ENCODE measurements at places on chromosomes 5 and 9.

DNA sequence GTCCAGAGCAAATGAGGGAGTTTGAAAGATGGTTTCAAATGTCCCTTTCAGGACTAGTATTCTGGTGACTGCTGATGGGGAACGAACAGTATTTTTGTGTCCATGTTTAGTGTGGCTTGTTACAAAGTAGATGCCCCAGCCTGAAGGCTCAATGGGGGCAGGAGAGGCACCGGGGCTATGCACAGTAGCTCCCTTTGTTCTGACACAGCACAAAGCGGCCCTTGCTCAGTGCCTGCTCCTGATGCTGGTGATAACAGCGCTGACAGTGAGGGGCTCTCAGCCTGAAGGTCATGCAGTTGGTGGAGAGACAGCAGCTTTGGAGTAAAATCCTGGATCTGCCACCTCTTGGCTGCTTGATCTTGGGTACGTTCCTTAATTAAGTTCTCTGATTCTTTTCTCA lies 188.9 kb downstream of the SLIT3 start:
- no peak for DNase-seq

GRCh38 chr9:104278929-104279496 lies 184.9 kb downstream of the SMC2 start:
- DNase-seq, result peak; percentile 26

DNA sequence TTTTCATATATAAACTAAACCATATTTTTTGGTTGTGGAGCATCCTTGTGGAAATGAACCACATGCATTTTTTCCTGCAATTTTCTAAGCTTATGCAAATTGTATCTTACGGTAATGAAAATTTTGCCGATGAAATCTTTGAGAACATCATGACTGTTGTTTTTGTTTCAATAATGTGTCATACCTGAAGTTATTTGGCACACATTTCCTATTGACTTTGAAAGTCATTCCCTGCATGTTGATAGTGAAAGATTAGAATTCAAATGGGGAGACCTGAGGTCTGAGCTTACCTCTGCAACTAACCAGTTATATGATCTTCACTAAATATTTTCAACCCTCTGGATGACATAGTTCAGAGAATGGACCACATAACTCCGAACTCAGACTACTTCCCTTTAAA lies 88.5 kb downstream of the PRR16 start:
- DNase-seq, result no peak

DNA sequence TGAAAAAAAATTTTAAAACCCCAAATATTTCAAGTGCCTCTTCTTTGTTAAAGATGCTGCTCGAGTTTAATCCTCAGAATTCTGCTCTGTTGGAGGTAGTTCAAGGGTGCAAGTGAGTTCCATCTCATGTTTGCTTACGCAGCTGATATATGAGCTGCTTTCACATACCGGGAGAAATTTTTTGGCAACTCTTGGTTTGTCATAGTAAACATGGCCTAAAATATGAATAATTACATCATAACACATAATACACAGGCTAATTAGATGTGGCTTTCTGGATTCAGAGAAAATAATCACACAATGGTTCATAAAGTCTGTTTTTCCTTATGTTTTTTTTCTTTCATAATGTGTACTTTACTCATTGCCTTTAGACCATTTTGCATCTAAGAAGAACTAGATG lies 1134.1 kb downstream of the PTPRD start:
- peak; percentile 52 for DNase-seq

DNA sequence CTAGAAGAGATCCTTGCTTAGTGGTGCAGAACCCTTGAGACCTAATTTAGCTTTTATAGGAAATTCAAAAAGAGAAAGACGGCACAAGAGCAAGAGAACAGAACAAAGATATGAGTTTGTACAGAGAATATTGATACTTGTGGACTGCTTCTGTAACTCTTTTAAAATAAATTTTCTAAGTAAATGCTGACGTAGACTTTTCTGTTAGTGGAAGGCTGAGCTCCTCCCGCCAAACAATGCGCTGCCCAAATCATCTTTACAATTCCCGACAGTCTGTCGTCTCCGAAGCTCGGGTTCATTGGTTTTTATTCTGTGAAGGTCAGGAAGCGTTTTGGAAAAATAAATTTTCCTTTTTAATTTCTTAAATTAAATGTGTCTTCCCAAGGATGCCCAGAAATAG lies 22.3 kb downstream of the RORB start:
- no peak for DNase-seq

- DNase-seq, result no peak
Measured at GRCh38 chr5:168162464-168162863, 129.0 kb upstream of the WWC1 start.
